Omental fat pad (tissue), 4 donors: ENCODE measurements at places on chromosomes 12 and 14.

GRCh38 chr14:23557521-23557920, 1.4 kb downstream of the THTPA start:
- DNase-seq, result no peak

DNA sequence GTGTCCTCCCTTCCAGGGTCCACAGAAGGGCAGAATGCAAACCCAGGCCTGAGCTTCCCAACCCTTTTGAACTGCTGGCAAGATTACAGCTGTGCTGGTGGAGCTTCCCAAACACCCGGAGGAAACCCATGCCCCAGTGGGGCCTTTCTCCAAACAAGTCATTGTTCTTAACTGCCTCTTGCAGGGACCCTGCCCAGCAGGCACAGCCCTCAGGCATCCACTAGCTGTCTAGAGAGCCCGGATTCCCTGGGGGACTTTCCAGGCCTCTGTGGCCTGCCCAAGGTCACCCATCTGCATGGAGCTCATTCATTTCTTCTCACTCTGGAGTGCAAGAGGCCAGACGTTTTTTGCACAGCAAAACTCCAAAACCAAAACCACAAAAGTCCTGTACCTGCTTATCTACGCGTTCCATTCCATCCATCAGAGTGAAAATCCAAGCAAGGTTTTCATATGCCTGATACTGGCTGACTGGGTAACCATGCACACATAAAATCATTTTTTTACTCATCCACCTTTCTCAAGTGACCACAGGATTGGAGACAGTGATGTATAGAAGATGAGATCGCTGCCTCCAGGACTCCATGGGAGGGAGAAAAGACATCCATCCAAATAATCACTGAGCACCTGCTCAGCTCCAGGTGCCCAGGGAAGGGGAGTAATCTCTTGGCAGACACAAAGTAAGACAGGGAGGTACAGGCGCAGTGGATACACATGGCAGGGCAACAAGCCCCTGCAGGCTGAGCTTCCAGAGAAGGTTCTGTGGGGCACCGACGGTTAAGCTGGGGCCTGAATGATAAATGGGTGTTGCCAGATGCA, 17.2 kb upstream of the BDKRB2 start:
- no peak for DNase-seq

DNA sequence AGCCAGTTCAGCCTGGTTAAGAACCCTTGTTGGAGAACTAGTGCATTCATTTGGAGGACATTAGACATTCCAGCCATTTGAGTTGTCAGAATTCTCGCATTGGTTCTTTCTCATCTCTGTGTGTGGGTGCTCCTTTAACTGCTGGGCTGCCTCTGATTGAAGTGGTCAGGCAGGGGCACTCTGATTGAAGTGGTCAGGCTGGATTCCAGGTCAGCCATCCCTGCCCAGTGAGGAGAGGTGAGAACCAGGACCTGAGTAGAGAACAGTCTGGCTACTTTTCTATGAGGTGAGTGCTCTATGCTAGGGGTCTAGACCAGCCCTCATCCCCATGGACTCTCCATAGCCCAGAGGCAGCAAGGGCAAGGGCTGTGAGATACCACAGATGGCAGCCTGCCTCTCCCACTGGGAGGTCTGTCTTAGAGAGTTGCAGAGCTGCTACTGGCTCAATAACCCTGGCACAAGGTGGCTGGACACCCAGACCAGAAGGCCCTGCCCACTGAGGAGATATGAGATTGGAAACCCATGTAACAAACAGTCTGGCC, 691.6 kb downstream of the TMTC2 start:
- no peak for DNase-seq

DNA sequence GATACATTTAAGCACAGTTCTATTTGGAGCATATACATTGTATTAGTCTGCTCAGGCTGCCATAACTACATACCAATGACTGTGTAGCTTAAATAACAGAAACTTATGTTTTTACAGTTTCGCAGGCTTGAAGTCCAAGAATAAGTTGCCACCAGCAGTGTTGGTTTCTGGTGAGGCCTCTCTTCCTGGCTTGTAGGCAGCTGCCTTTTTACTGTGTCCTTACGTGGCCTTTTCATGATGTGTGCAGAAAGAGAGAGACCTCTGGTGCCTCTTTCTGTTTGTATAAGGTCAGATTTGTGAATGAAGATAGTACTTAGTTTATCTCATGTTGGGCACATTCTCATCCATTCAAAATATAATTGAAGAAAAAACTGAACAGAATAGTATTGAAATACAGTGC, 636.6 kb downstream of the FLRT2 start:
- no peak for DNase-seq

DNA sequence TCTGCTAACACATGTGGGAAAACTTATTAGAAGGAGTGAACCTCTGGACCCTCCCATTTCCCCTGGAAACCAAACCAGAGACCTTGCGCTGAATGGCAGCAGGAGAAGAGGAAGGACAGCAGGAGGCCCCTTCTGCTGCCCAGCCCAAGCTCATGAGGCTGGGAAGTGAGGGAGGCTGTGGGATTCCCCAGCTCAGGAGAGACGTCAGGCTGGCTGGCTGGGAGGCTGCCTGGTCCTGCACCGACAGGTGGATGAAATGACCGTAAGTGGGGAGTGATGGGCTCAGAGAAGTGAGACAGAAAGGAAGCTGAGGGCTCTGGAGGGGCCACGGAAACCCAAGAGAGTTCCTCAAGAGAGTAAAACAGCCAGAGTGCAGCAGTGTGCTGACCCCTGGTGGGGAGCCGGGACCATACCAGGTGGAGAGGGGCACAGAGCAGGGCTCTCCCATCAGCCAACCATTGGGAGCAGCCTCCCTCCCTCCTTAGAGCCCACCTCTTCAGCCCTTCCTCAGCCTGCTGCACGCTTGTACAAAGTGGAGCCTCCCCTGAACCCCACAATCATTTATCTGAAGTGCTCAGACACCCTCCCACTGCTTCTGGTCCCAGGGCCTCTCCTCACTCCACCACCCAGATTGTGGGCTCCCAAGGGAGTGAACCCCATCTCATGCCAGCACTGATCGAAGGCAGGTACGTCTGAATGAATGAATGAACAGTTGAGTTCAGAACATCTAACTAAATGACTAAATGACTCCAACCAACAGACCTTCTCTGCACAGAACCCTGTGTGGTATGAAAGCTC, 14.0 kb downstream of the TAMALIN start:
- no peak for DNase-seq

DNA sequence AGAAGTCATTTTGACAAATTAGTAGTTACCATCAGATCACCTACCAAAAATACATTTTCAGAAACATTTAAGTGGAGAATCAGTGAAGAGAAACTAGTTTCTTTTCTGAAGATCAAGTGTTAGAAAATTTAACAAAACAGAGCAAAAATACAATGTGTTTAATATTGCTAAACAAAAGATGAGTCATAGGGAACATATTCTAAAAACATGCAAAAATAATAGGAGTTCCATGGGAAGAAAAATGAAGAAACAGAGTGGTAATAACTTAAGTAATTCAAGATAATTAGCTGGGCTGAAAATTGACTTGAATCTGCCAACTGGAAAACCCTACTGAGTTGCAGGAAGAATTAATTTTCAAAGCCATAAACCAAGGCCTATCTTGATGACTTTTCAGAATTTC, 111.5 kb upstream of the KITLG start:
- DNase-seq, result no peak

GRCh38 chr12:123943816-123944215, 28.8 kb downstream of the CCDC92 start:
- no peak for DNase-seq

- DNase-seq, result no peak
Observed at GRCh38 chr12:28316049-28316448, 125.8 kb downstream of the CCDC91 start.

DNA sequence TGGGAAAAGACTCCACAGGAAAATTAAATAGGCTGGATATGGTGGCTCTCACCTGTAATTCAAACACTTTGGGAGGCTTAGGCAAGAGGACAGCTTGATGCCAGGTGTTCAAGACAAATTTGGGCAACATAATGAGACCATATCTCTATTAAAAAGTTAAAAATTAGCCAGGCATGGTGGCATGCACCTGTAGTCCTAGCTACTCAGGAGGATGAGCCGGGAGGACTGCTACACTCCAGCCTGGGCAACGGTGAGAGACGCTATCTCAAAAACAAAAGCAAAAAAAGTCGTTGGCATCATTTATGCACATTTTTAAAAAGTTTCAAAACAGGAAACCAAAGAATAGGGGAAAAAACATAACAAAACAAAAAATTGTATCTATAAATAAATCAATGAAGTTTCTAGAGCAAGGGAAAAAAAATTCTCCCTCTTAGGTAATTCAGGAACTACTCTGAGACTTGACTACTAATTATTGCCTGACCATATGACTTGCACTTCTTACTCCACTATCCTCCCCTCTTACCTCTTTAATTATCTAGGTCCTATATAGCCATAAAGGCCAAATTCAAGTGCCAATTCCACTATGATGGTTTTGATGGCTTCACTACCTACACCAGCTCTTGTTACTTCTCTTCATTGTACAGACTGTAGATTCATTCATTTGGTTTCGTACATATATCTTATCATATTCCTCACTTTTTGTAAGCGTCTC, 1.6 kb downstream of the METTL3 start:
- no peak for DNase-seq

DNA sequence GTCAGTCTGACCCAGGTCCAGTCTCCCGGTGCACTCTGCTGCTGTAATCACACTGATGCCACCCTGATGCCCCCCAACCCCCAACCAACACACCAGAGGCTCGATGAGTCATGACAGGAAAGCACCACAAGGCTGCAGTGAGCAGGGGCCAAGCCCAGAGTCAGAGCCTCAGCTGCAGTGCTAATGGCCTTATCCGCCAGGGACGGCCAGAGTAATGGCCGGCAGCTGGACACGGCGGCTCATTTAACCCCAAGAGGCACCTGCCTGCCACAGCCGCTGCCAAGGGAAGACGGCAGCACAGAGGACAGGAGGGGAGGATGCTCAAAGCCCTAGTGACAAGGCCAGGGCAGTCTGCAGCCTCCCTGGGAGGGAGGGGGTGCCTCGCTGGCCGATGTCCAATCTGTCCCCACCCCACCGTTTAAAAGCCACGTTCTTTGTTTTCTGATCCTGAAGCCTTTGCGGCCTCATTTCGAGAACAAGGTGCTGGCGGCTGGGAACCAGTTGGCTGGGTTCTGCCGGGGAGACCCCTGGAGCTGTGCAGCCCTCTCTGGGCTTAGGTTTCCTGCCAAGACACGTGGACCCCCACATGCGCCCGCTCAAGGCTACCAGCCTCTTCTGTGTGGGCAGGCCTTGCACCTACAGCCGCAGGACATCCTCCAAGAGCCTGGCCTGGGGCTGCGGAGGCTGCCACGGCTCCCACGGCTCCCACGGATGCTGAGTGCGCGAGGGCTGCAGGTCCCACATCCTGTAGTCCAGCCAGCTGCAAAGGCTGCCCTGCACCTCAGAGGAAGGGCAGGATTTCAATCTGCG, 13.1 kb downstream of the CCDC85C start:
- no peak for DNase-seq

DNA sequence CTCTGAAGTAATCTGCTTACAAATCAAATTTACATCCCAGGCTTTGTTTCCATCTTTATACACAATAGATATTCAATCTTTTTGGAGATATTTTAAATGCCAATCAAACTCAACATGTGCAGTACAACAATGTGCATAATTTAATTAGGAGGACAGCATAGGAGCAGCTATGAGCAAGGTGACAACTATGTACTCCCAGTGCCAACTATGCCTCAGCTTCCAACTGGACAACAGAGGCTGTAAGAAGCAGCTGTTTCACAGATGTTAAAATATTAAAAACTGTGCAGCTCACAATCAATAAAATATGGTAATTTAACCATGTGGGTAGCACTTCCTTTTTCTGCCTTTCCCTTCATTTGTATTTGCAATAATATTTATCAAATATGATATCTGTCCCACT, 99.9 kb downstream of the ST8SIA1 start:
- DNase-seq, result no peak

DNA sequence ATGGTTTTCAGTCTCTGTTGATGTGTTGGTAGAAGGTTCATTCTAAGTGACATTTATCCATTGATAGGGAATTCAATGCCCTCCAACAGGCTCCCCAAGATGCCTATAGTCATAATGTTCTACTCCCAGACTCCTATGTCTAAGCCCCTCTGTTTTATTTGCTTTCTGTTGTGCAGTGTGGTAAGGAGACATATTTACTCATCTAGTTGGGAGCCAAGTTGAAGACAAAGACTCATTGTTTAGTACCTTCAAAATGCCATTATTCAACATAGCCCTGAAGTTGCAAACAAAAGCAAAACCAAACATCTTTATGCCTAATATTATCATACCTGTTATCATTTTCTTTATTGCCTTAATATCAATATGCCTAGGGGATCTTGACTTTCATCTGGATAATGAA, 302.1 kb downstream of the RMST start:
- DNase-seq, result no peak

GRCh38 chr12:124938587-124938986, 24.1 kb upstream of the UBC start:
- DNase-seq, result no peak

DNA sequence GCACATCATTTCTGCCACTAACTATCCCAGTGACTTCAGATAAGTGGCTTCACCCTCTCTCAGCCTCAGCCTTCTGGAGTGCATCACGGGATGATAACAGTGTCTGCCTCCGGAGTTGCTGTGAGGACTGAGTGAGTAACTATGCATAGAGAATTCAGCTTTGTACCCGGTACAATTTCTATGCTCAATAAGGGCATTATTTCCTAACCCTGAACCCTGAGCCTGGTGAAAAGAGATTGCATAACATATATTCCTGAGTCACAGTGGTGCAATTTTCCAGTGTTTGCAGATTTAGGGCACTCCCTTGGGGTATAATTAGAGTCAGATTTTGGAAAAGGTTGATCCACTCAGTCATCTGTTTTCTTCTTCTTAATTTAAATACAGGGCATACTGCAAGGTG, 181.1 kb downstream of the PTPN11 start:
- no peak for DNase-seq

DNA sequence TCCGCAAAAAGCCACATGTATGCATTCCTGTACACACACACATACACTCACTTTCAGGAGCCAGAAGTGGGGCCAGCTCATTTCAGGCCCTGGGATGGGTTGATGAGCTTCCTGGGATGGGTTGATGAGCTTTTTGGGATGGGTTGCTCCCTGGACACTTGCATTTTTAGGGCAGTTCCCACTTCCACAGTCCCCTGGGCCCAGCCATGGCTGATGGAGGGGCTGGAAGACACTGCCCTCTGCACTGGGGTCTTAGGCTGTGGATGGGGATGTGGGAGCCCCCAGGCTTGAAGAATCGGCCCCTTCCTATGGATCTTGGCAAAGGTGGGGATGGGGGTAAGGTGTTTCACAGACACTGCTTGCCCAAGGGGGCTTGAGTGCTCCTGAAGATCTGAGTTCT, 12.7 kb downstream of the ACVRL1 start:
- no peak for DNase-seq

- no peak for DNase-seq
Observed at GRCh38 chr14:104150136-104151025, 12.0 kb downstream of the KIF26A start.

- no peak for DNase-seq
Observed at GRCh38 chr14:90088176-90088575, 26.4 kb downstream of the KCNK13 start.

GRCh38 chr12:46795988-46796387, 29.8 kb downstream of the SLC38A4 start:
- DNase-seq, result no peak
